ENCODE measurements at places on chromosomes 3 and 15.

GRCh38 chr15:74809242-74809641 is 3.4 kb upstream of the LMAN1L start:
- DNase-seq, result no peak

- DNase-seq, result no peak
These were observed 29.1 kb downstream of the PTX3 start for GRCh38 chr3:157465741-157466140.

DNA sequence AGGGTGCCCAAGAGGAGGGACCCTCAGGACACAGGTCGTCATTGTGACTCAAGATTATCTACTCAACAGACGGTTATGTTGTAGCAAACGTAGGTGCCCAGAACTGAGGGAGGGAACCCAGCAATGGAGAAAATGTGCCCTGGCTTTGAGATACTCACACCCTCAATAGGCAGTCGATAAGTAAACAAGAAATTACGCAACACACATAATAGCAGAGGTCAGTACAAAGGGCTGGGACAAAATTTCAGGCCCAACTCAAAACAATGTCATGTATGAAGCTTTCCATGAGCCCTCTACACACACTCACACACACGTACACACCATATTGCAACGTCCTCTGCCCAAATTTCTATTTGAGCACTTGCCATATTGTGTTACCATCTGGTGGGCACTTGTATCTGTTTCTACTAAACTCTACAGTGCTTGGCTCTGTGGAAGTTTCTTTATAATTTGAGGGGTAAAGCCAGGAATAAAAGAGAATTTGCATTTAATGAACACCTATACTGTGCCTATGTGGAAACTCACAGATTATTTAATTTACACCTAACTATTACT is 114.6 kb upstream of the TRIM42 start:
- DNase-seq, result no peak

- peak; percentile 71 for DNase-seq
These were observed 44.0 kb downstream of the CCDC54 start for GRCh38 chr3:107421170-107421792.

GRCh38 chr15:80076321-80077318 is 17.1 kb downstream of the ZFAND6 start:
- no peak for DNase-seq

DNA sequence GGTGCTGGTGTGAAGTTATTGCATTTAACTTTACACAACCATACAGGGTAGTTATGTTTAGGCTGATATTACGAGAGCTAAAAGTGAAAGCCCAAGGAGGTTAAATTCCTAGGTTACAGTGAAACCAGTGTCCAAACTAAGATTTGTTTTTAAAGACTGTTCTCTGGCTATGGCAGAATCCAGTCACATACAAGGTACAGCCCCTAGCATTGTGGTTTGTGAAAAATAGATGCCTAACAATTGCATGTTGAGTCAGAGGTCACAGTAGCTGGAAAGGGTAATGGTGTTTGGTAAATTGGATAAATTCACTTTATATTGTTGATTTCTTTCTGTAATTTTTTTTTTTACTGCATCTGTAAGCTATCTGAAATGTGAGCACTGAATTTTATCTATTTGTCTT is 614.6 kb upstream of the TBL1XR1 start:
- no peak for DNase-seq

GRCh38 chr3:134186391-134186790 is 64.3 kb downstream of the RYK start:
- no peak for DNase-seq

Data from NB4 (cell line).